Gastrocnemius medialis (tissue), 4 donors: ENCODE measurements at places on chromosomes 13 and 19.

GRCh38 chr13:98848746-98849145 is 96.3 kb upstream of the SLC15A1 start:
- DNase-seq, result no peak

DNA sequence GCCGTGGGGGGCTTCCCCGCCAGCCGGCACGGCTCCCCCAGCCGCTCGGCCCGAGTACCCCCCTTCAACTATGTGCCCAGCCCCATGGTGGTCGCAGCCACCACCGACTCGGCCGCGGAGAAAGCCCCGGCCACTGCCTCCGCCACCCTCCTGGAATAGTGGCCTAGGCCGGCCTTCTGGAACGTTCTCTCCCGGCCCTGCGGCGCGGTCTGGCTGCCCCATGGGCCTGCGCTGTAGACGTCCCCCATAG is 9.0 kb downstream of the C19orf25 start:
- no peak for DNase-seq

DNA sequence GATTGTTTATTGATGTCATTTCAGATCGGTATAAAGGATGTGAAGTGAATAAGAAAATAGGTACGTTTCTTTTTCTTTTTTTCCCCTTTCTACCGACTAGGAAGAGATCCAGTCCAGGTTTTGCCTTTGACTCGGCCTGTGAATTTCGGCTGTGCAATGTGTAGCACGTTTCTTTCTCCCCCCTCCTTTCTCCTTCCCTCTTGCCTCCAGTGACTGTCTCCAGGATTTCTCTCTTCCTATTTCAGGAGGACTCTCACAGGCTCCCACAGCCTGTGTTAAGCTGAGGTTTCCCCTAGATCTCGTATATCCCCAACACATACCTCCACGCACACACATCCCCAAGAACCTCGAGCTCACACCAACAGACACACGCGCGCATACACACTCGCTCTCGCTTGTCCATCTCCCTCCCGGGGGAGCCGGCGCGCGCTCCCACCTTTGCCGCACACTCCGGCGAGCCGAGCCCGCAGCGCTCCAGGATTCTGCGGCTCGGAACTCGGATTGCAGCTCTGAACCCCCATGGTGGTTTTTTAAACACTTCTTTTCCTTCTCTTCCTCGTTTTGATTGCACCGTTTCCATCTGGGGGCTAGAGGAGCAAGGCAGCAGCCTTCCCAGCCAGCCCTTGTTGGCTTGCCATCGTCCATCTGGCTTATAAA is at the start of gene GPC6:
Gene GPC6 (plus strand): TSS at position 185 of the 657 bp plus-strand sequence.
- DNase-seq, result no peak

DNA sequence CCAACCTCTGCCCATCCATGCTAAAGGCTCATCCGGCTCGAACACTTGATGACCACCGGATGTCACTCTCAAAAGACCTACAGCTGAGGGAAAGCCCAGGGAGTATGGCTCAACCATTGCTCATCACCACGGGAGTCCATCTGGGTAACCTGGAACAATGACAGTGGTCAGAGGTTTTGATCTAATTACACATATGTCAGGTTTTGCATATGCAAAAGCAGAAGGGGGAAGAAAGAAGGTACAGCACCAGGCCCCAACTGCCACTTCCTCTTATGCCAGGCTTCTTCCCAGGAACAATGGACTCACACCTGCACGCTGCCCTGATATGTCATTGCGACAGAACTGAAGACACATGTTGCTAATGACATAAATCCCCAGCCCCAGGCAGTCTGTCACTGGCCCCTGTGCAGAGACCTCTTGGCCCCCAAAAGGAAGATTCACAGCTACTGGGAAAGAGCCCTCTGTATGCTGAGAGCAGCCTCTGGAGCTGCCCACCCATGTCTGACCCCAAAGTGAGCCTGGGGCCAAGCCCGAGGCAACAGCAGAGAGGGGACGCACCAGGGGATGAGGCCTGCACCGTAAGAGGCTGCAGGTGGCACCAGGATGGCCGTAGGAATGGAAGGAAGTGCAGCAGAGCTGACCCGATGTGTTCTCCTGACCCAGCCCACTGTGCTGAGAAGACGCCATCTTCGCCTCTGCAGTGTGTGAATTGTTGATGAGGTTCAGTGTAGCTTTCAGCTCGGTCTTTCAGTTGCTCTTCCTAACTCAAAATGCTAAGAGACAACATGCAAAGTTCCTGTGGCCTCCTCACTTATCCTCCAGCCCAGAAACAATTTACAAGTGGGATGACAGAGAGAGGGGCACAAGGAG is 26.3 kb downstream of the EPS15L1 start:
- no peak for DNase-seq

DNA sequence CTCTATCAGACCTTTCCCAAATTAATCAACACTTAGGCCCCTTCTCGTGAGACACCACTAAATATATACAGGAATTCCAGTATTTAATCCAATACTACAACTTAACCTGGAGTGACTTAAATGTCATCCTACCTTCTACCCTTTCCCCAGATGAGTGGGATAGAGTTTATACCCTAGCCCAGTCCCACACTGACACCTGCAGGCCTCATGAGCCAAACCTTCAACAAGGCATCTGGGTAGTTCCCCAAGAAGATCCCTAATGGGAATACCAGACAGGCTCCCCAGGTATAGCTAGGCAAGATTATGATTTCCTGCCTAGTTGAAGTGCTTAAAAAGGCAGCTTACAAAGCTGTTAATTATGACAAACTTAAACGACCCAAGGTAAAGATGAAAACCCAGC is 15.9 kb downstream of the ZNF83 start:
- DNase-seq, result no peak

DNA sequence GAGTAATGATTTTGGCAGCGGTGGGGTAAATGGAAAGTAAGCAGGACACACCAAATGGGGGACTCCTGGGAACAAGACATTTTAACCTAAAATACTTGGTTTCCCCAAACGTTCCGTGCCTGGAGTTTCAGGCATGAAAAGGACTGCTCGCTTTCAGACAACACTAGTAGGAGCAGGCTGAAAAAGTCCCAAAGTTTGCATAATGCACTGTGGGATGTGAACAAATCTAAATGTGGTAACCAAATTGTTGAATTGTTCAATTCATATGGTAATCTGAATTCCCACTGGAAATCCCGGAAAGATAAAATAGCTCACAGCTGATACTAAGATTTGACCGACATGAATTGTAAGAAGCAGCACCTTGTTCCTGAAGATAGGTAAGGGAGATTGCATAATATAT is 467.2 kb upstream of the ARGLU1 start:
- DNase-seq, result no peak

GRCh38 chr19:4304538-4305256 is at the start of gene FSD1:
FSD1 (plus strand) TSS chr19:4304598; CDS start chr19:4304747, 149 bp downstream.
- DNase-seq, result no peak

DNA sequence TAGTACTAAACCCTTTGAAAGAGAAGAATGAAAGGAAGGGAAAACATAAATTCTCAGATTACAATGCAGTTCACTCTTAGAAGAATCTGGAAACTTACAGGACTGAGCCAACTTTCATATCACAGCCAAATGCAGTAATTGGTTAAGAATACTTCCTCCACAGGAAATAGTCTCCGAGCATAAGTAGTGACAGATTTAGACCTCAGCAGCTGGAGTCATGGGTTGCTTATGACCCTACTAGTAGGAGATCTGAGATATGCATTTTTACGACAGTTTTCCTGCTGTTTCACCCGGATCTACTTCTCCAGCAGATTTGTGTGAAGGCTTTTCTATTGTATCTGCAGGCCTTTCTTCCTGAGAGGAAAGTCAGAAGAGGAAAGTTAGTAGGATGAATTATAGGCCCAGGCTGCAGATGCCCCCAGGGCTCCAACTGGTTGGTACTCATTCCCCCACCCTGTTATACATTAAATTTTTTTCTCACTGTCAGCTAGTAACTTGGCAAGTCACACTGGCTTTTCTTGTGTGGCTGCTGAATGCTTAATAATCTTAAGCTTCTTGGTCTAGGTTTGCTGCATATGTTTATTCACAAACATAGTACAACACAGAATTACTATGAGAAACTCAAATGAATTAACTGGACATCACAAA is 1241.5 kb upstream of the MIR17HG start:
- no peak for DNase-seq
